ENCODE measurements at places on chromosomes 13 and 19.

DNA sequence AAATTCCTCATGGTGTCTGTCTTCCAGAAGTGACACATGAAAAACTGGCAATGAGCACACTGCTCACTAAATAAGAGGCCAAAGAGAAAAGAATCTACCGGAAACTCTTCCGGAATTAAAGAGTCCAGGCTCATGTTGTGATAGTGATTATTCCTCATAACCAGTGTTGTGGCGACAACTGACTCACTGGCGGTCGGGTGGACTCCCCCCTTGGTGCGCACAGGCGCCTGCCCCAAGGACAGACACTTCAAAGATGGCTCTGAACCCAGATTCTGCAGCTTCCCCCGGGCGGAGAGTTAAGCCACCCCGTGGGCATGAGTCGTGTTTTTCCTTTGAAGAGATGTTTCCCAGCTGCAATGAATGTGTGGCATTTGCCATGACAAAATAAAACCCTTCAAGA is 10.3 kb downstream of the IL17D start:
- DNase-seq = no peak

GRCh38 chr13:87894059-87894458 is 222.9 kb downstream of the SLITRK5 start:
- DNase-seq = no peak

DNA sequence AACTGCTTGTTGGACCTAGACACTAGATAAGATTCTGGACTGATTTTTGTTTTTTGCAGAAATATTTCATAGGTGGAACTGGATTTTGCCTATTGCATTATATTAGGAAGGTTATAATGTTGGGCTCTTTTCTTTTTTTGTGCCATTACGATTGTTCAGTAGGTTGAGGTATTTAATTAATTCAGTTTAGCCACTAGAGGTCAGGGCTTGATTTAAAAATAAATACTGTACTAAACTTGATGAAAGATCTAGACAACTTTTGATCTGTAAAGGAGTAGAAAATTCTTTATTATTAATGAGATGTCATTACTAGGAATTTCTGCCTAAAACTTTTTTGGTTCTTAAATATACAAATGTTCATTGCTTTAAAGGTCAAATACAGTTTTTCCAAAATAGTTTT is 15.2 kb upstream of the SUPT20H start:
- no peak for DNase-seq

DNA sequence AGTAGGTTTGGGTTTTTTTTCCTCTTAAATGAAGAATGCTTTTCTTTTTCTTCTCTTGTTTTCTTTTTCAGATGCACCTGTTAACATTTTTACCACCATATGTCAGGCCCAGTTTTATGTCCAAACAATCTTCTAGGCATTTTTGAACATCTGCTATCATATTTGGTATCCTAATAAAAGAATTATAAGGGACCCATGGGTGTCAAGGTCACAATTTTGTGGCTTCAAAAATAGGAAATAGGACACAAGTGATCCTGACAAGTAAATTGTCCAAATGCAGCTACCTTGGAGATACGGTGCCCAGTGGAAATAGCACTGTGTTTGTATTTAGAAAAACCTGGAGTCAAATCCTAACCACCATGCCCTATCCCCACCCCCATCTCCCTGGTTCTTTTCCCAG is 270.3 kb downstream of the MZT1 start:
- DNase-seq = no peak

- no peak for DNase-seq
These were observed 21.8 kb downstream of the DHRS12 start for GRCh38 chr13:51782026-51782710.

DNA sequence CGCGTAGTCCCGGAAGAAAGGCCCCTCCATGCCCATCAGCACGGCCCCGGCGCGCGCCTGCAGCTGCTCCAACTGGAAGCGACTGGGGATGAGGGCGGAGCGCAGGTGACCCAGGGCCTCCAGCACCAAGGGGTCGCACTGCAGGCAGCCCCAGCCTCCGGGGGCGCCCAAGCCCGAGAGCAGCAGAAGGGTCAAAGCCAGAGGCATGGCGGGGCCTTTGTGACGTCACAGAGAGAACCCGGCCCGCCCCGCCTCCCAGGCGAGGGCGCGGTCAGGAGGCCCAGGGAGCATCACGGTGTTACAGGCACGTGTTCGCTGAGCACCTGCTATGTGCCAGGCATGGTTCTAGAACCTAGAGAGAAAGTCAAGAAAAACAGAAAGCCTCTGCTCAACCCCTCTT is at the start of gene IZUMO2:
Gene IZUMO2, minus strand, starts transcription at position 294 of the 400 bp plus-strand sequence. Its CDS starts 87 bp downstream, at position 207.
- DNase-seq = no peak

- no peak for DNase-seq
These were observed 1.9 kb upstream of the TMEM147 start for GRCh38 chr19:35543280-35544109.

DNA sequence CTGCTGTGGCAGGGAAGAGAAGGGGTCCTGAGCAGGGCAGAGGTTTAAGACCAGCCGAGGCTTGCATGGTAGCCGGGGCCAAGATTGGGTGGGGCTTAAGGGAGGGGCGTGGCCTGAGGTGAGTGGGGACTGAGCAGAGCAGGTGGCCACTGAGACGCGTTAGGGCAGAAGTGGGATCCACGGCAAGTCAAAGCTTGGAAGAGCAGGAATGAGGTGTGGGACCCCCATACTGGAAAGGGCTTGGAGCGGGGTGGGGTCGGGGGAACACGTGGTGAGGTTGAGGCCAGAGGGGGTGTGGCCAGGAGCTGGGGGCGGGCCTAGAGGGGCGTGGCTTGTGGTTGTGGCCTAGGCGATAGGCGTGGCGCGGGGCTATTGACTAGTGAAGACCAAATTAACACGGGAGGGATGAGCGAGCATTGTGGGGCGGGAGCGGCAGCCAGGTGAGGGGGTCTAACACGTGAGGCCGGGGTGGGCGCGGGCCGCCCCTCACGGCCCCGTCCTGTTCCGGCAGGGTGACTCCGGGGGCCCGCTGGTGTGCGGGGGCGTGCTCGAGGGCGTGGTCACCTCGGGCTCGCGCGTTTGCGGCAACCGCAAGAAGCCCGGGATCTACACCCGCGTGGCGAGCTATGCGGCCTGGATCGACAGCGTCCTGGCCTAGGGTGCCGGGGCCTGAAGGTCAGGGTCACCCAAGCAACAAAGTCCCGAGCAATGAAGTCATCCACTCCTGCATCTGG is 3.3 kb downstream of the CFD start:
- DNase-seq = no peak

DNA sequence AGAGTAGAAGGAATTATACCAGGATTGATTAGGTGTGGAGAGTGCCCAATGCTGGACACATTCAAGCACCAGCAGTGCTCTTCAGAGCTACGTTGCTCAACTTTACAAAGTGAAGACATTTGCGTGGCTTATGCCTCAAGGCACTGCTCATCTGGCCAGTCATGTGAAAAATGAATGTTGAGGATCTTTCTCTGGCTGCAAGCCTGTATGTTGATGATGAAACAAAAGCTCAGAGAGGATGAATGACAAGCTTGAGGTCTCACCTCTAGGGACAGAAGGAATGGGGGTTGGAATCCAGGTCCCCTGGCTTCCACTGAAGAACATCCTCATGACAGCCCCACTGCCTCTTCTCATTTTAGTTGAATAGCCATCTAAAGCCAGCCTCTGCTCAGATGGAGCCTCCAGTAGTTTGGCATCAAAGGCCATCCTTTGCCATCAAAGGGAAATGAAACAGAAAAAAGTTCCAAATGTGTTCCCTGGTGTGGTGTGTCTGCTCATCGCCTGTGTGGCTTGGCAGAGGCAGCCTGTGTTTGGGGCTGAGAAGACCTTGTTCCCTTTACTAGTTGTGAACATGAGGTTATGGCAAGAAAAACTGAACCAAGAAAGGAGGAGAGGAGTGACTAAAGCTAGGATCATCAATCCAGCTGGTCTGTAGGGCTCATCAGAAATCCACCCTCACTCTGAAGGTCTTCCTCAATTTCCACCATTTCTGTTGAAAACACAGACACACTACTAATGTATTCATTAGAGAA is 114.0 kb upstream of the KL start:
- no peak for DNase-seq

DNA sequence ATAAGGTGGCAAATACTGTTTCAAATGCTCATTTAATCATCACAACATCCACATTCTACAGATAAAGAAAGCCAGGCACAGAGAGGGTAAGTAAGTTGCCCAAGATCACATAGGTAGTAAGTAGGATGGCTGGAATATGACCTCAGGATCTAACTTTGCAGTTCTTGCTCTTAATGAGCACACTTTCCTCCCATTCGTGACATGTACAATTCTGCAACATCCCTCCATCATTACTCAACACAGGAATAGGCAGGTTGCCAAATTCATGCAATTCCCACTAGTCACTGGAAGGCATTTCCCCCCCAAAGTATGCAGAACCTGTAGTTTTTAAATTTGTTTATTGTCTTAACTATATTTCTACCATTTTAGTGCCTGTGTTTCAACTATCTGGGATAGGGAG is 109.2 kb downstream of the OLFM4 start:
- DNase-seq = no peak

DNA sequence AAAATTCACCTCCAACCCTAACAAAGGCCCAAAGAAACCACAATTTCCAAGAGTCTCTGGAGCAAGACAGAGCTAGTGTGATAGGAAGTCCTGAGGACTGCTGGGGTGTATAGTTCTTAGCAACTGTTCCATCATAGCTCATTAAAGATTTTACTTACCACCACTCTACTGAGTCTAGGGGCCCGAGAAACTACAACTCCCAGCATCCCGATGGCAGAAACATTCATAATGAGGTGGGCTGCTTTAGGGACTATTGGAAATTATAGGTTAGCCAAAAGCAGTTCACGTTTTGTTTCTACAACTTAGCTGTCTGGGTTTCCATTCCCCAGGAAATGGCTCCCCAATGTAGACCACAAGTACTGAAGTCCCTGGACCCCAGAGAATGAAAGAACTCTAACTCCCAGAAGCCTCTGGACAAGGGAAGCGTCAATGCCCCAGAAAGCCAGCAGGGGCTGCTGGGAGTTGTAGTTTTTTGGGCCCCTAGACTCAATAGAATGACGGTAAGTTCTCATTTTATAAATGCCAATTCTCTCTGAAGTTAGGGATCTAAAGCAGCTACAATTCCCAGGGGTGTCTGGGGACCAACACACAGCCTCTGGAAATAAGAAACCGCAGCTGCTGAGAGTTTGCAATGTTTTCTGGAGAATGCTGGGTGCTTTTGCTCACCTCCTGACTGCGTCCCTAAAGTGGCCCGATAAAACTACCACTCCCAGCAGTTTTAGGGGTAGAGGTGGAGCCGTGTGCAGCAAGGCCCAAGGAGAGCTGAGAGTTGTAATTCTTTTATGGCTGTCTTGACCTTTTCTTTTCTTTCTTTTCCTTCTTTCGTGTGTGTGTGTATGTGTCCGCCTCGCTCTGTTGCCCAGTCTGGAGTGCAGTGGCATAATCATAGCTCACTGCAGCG is 11.1 kb downstream of the FTL start:
- no peak for DNase-seq

GRCh38 chr19:12872941-12873890 is 8.0 kb downstream of the DNASE2 start:
- DNase-seq = peak; percentile 35

GRCh38 chr19:51676566-51677083 is 16.5 kb upstream of the SPACA6 start:
- DNase-seq = no peak

DNA sequence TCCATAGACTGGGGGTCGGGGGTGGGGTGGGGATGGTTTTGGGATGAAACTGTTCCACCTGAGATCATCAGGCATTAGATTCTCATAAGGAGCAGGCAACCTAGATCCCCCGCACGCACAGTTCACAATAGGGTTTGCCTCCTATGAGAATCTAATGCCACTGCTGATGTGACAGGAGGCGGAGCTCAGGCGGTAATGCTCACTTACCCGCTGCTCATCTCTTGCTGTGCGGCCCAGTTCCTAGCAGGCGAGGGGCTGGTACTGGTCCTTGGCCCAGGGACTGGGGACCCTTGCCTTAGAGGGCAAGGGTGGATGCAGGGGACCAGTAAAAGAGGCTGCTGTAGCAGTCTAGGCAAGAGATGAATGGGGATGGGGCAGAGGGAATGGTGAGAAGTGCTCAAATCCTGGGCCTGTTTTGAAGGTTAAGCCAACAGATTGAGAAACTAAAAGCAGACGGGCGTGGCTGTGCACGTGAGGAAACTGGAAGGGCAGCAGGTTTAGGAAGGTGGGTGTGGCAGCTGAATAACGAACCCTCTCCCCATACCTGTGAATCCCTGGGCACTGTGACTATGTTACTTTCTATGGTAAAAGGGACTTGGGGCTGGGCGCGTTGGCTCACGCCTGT is 1.5 kb upstream of the ERICH4 start:
- DNase-seq = no peak

DNA sequence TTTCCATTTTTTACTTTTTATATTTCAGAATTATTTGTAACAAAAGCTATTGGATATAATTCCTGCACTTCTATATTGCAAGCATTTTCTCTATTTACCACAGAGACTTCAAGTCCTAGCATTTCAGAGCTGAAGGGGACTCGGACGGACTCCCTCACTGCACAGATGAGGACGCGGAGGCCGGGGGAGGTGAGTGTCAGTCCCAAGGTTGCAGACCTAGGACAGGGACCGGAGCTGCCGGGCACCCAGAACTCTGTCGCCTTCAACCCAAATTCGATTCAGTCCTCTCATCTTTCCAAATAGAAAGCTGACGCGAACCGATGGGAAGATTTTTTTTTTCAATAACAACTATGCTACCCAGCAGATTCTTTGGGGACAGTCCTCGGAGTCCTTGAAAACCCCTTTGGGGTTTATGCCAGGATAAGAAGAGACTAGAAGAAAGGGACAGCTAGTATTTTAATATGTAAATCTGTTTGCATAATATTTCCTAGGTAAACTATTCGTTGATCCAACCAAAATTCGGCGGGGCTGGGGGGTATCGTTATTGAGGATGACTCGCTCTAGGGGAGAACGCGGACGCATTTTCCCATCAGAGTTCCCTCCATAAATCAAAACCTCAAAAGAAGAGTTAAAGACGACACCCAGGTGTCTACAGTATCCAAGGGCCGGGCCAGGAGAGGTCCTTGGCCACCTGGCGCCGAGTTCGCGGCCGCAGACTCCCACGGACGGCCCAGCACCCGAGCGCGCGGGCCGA is 803 bp downstream of the FLT3 start:
- no peak for DNase-seq

- no peak for DNase-seq
These were observed 9.0 kb downstream of the TNFSF14 start for GRCh38 chr19:6660930-6661329.

DNA sequence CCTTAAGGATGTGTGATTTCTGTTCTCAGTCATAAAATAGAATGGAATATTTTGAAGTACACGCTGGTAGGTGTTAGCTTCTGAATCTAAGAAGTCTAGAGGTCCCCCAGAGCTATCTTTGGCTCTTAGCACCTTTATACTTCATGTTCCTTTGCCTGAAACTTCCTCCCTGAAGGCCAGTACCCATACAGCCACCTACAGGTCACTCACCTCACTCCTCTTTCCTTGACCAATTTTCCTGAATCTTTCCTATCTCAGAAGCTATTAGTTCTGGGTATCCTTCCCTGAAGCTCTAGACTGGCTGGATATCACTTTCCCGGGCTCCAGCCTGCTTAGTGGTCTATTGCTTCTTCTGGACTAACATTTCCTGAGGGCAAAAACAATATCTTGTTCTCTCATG is 93.4 kb upstream of the EDNRB start:
- DNase-seq = no peak

DNA sequence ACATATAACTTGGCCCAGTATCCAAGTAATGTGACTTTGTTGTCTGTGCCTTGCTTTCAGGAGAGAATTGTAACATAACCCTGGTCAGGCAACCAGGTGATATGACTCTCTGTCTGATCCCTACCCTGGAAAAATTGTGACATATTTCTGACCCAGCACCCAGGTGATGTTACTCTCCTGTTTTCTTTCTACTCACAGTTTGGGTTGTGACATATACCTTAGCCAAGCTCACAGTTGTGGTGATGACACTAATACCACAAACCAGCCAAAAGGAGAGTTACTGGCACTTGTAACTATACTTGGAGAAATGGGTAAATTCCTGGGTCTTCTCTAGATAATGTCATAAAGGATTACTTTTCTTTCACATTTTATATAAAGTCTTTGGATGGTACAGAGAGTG is 14.3 kb upstream of the ZNF254 start:
- no peak for DNase-seq

All from prostate gland (tissue), 2 donors.